ENCODE measurements at places on chromosomes 2 and 18.

DNA sequence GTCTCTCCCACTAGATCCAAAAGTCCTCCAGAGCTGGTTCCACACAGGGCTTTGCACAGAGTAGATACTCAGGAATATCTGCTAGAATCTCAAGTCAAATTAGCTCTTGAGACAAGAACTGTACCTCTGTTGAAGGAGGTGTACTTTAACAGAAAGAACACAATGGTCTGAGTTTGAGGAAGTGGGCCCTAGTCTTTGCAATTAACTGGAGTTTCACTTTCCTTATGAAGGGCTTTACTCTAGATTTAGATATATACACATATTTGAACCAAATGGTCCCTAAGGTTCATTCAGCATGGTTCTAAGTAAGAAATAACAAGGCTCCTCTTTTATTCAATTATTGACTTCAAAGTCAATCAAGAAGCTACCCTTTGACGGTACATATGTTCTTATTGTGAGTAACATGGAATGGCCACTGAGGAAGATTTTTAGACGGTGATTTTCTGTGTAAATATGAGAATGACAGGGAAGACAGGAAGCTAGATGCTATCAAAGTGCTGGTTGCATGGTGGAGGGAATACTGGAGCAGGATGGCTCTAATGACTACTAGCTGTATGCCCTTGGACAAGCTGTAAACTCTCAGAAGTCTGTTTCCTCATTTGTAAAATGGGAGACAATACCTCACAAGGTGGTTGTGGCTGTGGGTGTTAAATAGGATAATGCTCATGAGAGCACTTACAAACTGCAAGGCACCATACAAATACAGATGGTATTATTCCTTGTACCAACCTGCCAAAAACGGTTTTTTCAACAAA is 73.5 kb upstream of the SERTAD2 start:
- DNase-seq = no peak

DNA sequence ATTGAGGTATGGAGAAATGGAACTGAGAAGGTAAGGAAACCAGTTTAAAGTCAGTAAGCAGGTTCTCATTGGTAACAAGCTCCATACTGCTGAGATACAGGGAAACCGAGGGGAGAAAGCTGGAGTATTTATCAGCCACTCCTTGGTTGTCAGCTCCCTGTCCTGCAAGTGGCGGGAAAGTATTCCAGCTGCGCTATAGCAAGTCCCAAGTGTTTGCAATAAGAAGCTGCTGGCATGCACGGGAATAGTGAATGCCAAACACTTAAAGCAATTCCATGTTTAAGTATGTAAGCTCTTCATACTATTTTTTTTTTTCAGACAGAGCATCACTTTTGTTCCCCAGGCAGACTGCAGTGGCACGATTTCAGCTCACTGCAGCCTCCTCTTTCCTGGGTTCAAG is 1601.1 kb downstream of the SUCLG1 start:
- no peak for DNase-seq

GRCh38 chr2:240855670-240856069 is 13.0 kb upstream of the AGXT start:
- DNase-seq = no peak

DNA sequence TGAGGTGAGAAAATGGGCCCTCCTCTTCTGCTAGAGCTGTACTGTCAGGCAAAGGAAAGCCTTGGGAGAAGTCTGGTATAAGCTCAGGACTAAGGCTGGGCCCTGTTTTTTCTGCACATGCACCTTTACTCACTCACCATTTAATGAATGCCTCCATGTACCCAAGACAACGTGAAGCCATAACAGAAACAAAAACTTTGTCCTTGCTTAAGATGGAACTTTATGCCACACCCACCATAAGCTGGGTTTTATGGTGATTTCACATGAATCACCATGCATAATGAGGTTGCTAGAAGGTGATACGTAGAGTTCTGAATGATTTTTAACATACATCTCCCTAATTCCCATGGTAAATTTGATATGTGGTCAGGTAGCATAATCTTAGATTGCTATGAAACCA is 63.7 kb upstream of the CYP26B1 start:
- no peak for DNase-seq

DNA sequence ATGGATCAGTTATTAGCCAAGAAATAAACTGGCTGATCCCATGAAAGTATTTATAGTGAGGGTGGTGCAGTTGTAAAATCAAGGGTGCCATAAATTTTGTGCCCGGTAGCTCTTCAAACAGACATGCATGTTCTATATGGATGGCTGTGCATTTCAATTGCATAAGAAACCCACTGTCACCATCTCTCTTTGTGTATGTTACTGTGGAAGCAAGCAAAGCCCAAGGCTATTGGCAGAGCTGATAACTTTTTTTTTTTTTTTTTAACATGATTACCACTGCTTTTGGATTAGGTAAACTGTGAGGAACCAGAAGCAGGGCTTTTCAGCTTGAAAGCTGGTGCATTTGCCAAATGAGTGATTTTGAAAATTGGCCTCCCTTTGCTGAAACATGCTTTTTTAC is 332.6 kb downstream of the SOX11 start:
- no peak for DNase-seq

Data from stimulated activated CD4-positive, alpha-beta T cell treated with anti-CD3 and anti-CD28 coated beads, Interleukin-4, amount 100 ng/mL, for 24 hours (primary cell).